ENCODE measurements at places on chromosomes 4 and X.
A peak's percentile ranks its signal among the peaks of the same experiment; 100 is the strongest.

GRCh38 chrX:40169193-40170101 is 71.7 kb upstream of the BCOR start:
- no peak for DNase-seq

DNA sequence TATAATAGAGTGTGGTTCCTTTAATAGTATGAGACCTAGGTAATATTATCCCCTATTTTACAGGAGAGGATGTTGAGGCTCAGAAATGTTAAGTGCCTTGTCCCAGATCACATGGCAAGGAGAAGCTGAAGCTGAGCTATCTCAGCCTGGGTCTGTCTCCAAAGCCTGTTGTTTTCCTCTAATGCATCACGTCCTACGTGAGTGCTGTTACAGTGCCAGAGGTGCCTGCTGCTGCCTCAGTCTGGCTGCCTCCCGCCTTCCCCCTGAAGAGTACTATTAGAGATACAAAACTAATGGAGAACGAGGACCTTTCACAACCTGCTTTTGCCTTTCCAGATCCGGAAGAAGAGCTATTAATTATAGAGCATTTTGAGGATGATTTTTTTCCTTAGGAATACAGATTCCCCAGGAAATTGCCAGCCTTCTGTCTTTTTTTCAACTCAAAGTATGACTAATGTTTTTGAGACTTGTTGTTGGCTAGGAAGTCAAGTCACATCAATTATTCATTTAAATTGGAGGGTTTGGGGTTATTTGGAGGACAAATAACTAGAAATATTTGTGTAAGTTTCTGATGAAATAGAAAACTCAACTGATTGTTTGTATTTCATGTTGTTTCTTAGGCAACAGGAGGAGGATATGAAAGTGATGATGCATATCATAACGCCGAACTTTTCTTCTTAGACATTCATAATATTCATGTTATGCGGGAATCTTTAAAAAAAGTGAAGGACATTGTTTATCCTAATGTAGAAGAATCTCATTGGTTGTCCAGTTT is 43.9 kb upstream of the MTMR1 start:
- no peak for DNase-seq

GRCh38 chrX:10193587-10193986 is 36.8 kb downstream of the CLCN4 start:
- DNase-seq, result no peak

GRCh38 chr4:55363691-55364351 is 17.8 kb downstream of the SRD5A3 start:
- DNase-seq, result no peak

DNA sequence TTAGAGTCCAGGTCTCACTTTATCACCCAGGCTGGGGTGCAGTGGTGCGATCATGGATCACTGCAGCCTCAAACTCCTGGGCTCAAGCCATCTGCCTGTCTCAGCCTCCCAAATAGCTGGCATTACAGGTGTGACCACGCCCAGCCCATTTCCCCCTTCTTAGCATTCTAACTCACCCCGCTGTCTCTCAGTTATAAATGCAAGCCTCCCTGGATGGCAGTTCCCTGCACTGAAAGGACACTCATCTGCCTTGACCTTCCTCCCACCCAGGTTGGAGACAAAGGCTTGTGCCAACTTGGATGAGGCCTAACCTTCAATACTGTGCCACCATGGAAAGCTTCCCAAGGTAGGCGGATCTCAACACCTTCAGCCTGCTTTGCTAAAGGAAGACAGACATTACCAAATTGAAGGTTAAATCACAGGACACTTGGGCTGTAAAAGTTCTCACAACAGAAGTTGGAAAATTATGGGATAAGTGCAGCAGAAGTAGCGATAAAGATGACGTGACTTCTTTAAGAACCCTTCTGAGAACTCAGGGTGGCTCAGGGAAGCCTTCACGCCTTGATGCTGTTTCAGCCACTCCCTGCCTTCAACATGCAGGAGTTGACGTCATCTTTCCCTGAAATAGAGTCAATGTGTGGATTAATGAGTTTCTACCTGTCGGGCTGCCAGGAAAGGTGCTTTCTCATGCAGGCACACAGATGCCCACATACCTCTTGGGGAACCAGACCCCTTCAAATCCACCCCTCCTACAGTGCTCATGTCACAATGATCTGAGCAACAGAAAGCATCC is 10.6 kb upstream of the GPM6B start:
- DNase-seq, result no peak

- no peak for DNase-seq
Observed at GRCh38 chr4:24659241-24659961, 75.0 kb upstream of the DHX15 start.

DNA sequence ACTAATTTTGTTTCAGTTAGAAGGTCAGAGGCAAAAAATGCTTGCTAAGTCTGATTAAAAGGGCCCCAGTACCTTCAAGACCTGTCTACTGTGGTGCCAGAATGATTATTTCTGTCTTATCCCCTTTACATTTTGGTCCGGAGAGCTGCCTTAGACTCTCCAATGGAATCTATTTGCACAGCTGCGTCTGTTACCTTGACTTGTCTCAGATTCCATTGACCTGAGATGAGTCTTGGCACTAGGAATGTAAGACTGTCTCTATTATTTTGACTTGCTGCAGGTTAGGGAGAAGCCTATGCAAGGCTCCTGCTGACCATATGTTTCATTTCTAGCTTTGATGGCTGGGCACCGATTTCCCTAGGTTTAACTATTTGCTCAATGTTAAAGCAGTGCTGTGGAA is 457.6 kb downstream of the KCTD8 start:
- DNase-seq, result no peak

DNA sequence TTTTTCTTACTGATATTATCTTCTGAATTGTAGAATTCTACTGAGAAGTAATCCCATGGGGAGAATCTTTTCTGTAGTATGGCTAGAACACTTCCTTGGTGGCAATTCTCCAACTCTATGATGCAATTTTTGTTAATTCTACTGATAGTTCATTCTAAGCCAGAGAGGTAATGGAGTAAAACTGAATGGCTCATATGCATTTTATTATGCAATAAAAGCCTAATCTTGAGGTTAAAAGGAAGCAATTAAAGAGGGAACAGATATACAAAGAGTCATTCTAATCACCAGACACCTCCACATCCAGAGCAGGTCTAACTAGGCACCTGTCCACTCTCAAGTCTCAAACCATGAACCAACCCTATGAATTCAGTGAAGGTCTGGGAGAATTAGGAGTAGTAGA is 9.7 kb downstream of the RAP2C start:
- no peak for DNase-seq

- DNase-seq, result no peak
Observed at GRCh38 chr4:148204892-148205291, 237.3 kb downstream of the NR3C2 start.

DNA sequence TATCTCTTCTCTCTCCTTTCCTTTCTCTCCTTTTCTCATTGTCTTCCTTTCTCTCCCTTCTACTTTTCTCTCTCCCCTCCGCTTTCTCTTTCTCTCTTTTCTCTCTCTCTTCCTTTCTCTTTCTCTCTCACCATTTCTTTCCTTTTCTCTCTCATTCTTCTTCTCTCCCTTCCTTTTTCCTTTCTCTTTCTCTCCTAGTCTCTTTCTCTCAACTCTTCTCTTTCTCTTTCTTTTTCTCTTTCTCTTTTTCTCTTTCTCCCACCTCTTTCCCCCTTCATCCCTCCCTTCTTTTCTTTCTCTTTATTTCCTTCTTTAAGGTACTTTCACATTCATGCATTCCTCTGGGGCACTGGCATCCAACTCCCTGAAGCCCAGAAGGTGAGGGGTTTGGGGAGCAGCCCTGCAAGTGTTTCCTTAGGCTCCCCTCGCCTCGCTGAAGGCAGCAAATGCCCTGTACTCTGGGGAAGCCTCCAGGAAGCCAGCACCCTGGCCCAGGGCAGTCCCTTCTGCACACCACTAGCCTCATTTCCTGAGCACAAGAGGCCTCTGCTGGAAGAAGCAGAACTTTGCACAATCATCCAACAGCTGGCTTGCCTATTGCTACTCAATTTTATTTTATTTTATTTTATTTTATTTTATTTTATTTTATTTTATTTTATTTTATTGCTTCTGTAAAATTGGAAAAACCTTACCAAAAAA is 124.2 kb downstream of the NFKB1 start:
- no peak for DNase-seq

- DNase-seq, result peak; percentile 56
Observed at GRCh38 chrX:16826207-16826606, 39.9 kb downstream of the TXLNG start.

DNA sequence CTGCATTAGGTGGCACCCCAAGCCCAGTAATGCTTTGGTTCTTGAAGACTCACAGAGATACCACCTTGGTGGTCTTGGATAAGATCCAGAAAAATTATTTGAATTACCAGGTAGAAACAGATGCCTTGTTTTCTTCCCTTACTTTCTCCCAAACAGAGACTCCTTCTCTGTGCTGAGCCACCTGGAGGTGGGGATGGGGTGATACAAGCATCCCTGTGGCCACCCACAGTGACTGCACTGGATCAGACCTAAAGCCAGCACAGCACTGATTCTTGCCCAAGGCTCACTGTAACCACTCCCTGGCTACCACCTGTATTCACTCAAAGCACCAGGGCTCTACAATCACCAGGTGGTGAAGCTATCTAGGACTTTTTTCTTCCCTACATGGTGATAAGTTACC is 156.8 kb downstream of the TEX13A start:
- no peak for DNase-seq

- DNase-seq, result no peak
Observed at GRCh38 chrX:39451046-39451445, 646.7 kb downstream of the BCOR start.

DNA sequence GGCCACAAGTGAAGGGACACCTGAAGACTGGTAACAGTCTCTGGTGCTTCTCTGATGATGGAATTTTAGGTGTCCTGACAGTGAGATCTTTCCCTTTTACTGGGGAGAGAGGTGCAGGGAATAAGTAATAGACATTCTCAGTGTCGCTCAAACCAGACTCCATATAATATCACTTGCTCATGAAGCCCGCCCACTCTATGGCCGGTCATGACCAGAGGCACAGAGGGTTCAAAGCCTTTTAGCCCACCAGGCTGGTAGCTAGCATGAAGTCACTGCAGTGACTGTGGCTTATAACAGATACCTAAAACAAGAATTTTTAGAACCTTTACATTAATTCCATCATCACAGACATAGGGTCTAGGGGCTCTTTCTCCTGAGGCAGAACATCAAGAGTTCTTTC is 2.9 kb downstream of the CD40LG start:
- DNase-seq, result no peak

DNA sequence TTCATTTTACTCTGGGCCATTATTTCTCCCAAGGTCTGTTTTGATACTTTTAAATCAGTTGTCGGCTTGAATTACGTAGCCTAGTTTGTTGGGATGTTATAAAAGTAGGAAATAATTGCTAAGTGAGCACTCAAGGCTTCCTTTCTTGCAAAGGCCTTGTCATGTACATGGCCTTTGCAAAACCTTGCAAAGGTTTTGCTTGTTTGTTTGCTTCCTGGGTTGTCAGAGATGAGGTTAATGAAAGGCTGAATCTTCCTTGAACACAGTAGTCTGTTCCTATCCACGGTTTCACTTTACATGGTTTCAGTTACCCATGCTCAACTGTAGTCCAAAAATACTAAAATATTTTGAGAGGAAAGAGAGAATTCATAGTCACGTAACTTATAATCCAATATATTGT is 113.5 kb downstream of the NAA11 start:
- DNase-seq, result no peak

GRCh38 chrX:29107231-29107630 is 520.0 kb downstream of the IL1RAPL1 start:
- no peak for DNase-seq
